ENCODE measurements at places on chromosomes 7 and 10.

DNA sequence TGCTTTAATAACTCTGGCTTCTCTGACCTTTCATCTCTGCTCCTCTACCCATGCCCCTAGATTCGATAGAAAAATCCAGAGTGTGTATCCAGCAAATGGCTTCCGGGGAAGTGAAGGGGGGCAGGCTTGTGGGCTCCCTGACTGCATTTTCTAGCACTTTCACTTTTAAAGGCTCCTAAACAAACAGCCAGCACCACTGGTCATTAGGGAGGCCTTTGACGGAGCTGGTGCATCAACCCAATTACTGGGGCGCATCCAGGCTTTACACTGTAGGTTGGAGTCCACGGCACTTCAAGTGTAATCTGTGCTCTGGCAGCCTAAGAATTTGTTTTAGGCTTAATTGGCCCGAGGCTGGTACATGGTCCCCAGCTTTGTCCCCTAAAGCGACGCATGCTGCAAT lies 291.9 kb downstream of the GFRA1 start:
- DNase-seq: no peak

- DNase-seq: peak; percentile 62
Observed at GRCh38 chr7:127347567-127348246, 44.8 kb downstream of the ZNF800 start.

DNA sequence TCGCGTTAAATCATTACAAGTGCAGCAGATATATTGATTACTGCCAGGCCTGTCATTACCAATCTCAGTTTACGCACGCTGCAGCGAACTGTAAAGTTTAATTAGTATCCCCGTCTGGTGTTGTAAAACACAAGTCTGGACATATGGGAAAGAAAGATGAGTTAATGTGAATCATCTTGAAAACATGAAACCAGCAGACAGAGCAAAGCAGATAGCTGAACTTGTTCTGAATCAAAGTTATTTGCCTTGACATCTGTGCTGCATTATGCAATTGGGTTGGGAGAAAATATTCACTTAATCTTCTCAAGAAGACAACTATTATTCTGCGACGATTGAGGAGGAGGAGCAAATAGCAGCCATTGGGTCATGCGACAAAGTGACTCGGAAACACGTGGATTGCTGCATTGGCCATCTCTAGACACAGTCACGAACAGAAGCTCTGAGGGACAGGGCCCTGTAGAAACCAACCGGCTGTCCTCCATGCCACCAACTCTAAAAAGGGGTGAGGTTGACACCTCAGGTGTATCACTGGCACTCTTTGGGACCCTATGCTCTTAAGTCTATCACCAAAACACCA lies 156.3 kb upstream of the C7orf33 start:
- DNase-seq: no peak

DNA sequence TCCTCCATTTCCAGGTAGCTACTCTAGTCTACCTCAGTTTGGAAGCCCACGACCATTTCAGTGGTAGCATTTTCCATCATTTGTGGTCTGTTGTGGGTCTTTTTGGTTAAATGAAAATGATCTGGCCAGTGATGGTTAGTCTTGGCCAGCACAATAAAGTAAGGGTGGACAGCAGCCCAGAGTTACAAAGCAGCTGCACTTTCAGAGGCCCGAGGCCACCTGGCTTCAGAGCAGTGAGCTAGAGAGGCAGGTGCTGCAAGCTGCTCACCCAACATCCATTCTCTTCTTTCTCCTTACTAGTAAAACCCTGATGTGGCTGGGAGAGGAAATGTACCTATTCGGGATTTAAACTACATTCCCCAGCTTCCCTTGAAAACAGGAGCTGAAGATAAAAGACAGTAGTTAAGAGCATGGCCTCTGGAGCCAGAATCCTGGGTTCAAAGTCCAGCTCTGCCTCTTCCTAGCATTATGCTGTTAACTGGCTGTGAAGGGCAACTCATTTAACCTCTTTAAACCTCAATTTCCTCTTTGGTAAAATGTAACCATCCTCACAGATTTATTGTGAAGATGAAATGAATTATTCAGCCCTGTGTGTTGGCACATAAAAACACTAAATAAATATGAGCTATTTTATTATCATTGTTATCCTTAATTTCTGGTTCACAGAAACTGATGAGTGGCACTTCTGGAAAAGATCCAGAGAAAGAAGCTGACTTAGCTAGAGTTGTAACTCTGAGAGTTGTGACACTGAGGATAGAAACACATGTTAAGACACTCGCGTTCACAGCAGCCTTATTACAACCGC lies 517.4 kb downstream of the PARD3 start:
- no peak for DNase-seq

- DNase-seq: no peak
Observed at GRCh38 chr7:118076564-118076963, 107.4 kb upstream of the LSM8 start.

DNA sequence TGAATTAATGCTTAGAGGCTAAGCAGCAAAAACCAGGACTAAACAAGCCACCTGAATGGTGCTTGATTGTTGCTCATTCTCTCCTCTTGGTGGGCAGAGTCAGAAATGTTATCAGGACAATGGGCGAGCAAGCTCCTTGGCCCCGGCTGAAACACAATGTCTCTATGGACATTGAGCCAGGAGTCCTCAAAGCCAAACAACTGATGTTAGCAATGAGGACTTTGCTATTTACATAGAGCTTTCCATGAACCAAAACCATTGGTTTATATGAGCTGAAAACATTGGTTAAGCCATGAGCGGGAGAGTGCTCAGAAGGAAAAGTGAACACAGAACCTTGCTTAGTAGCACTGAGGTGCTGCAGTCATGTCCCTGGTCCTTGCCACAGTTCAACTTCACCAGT lies 21.5 kb upstream of the NPVF start:
- DNase-seq: no peak

- DNase-seq: no peak
Observed at GRCh38 chr7:90621747-90622140, 25.6 kb downstream of the CDK14 start.

DNA sequence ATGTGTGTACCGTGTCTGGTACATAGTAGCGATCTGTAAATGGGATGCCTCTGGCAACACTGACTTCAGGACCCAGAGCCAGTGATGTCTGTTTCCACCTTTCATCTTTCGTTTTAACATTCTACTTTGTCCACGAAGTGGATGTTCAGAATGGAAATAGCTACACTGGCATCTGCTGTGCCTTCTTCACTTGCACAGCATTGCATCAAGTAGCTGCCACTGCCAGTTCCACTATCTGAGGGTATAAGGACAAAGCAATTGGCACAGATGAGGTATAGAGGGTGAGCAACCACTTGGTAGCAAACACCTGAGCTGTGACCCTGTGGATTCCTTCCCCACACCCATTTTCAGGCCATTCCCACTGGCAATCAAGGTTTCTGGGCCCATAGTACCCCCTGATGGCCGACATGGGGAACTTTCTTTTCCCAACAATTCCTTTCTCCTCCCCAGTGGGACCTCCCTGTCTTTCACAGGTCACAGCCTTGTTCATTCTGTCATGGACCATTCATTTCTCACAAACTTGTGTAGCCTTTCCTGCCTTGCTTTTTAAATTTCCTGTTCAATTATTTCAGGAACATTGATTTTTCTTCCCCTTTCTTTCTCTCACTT lies 4.0 kb downstream of the ITGA8 start:
- DNase-seq: no peak

- DNase-seq: no peak
Observed at GRCh38 chr7:50281680-50282445, 22.7 kb upstream of the IKZF1 start.

Measured in T-cell (primary cell).